NCI-H2029 (cell line): ENCODE measurements at places on chromosomes 7 and 10.

- DNase-seq = no peak
Measured at GRCh38 chr7:49643321-49643720, 130.1 kb upstream of the VWC2 start.

- DNase-seq = no peak
Measured at GRCh38 chr7:21028599-21028998, 241.9 kb upstream of the SP8 start.

DNA sequence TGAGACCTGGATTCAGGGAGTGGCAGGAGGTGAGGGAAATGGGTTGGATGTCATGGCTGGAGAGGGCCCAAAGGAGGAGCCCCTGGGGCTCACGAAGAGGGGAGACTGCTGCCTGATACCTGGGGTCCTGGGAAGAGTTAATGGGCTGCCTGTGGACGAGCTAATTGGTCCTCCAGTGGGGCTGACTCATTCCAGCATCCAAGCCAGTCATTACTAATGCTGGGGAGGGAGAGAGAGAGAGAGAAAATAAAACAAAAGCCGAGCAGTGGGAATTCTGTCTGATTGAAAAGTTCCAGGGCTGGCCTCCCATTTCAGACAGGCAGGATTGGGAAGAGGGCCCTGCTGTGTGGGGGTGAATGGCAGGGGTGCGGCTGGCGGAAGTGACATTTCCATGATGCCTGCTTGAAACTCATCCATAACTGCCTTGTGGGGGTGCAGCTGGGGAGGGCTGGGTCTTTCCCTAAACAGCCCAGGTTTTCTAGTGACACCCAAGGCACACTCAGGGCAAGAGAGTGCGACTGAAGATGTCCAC, 297.8 kb downstream of the RPS24 start:
- DNase-seq = no peak

DNA sequence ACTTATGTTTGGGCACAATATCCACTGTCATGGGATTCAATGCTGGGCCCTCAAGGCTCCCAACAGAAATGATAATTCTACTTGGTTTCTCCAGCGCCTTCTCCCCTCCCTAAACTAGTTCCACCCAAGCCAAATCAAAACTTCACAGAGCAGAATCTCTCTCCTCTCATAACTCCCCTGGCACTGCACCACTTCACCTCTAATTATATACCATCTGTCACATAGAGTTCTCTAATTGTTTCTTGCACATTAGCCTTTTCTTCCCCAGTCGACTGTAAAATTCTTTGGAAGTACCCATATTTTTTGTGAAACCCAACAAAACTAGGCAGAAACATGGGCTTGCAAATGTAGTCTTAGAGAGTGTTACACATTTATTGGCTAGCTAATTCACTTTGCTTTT, 8.1 kb downstream of the SGMS1 start:
- no peak for DNase-seq
